ENCODE measurements at places on chromosomes 7 and 10.

- no peak for DNase-seq
Measured at GRCh38 chr10:56624082-56624481, 263.0 kb upstream of the ZWINT start.

- DNase-seq = no peak
Measured at GRCh38 chr7:109456116-109456515, 886.4 kb downstream of the DNAJB9 start.

- DNase-seq = no peak
Measured at GRCh38 chr7:90178679-90179278, 24.5 kb downstream of the STEAP1 start.

GRCh38 chr7:80770675-80771081, 132.2 kb downstream of the CD36 start:
- no peak for DNase-seq

- no peak for DNase-seq
Measured at GRCh38 chr7:105191331-105191730, 177.3 kb downstream of the KMT2E start.

All from stimulated activated CD4-positive, alpha-beta T cell treated with anti-CD3 and anti-CD28 coated beads, Interleukin-15, amount 100 ng/mL, for 1 hour (primary cell).